ENCODE measurements at places on chromosomes 13 and 19.

DNA sequence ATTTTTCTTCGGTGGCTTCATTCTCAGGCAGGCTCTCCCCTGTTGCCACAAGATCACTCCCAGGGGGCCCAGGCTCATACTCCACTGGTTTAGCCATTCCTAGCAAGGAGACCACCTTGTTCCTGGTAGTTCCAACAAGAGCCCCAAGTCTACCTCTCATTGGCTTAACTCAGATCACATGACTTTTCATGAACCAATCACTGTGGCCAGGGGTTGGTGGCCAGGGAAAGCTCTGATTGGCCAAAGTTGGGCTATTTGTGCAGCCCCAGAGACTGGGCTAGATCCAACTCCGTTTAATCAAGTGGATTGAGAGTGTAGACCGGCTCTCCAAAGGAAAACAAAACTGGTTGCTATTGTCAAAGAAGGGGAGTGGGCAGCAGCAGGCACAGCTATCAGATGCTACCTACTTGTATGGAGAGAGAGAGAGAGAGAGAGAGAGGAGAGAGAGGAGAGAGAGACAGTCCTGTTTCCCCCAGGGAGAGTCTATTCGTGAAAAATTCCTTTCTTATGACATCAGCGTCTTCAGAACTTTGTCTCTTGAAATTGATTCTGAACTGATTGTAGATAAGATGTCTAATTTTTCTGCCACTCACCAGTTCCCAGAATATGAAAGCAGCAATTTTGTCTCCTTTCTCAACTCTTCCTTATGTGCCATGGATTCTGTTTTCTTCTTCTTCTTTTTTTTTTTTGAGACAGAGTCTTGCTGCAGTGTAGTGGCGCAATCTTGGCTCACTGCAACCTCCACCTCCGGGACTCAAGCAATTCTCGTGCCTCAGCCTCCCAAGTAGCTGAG is 5.9 kb downstream of the CEACAM19 start:
- DNase-seq: no peak

- DNase-seq: no peak
Measured at GRCh38 chr13:75492389-75492788, 10.4 kb upstream of the TBC1D4 start.

DNA sequence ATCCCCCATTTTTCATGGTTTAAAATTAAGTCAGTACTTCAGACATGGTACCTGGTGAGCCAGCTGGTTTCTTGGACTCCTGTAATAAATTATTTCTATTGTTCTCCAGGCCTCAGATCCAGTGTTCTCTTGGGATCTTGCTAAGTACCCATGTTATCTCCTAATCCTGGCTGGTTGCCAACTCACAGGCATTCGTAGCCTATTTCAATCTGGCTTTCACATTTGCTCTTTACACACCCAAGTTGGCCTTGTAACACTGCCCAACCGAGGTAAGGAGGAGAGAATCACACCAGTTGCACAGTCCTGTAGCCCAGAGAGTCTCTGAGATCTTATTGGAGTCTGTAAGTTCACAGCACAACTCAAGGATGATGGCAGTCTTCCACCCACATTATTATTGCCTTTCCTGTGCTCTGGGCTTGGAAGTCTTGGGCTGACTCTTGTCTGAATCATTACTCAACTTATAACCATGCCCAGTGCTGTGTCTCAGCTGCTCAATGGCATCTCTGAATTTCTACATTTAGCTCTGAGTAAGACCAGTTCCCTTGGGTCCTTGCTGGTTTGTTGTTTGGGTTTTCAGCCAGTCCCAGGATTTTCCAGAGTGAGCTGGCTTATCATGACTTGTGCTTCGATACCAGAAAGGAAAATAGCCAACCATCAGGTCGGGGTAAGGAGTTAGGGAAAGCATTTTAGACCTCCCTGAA is 76.6 kb upstream of the KLF12 start:
- DNase-seq: no peak

- DNase-seq: no peak
Measured at GRCh38 chr13:114145722-114146121, 13.3 kb upstream of the RASA3 start.

DNA sequence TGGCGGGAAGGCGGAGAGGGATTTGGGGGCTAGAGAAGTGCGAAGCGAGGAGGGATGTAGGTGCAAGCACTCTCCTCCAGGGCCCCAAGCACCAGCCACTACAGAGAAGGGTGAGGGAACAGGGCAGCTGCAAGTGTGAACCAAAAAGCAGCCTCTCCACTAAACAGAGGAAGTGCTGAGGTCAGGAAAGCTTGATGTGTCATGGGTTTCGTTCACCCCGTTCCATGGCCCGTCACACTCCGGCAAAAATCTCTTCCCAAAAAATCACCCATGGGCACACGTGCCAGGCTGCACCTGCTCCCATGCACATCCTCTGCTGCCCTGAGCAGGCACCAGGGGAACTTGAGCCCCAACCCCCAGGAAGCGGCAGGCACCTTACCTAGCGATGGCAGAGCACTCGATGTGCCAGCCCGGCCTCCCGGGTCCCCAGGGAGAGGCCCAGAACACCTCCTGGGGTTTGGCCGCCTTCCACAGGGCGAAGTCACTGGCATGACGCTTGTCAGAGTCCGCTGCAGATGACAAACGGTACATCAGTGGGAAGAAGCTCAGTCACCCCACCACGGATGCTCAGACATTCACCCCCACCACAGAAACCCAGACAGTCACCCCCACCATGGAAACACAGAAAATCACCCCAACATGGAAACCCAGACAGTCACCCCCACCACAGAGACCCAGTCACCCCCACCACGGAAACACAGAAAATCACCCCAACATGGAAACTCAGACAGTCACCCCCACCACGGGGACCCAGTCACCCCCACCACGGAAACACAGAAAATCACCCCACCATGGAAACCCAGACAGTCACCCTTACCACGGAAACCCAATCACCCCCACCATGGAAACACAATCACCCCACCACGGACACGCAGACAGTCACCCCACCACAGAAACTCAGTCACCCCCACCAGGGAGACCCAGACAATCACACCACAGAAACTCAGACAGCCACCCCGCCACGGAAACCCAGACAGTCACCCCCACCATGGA is 29.0 kb downstream of the CARS2 start:
- no peak for DNase-seq

- DNase-seq: no peak
Measured at GRCh38 chr13:40127476-40127875, 472.0 kb downstream of the COG6 start.

- no peak for DNase-seq
Measured at GRCh38 chr19:32311371-32311770, 34.0 kb upstream of the ZNF507 start.

DNA sequence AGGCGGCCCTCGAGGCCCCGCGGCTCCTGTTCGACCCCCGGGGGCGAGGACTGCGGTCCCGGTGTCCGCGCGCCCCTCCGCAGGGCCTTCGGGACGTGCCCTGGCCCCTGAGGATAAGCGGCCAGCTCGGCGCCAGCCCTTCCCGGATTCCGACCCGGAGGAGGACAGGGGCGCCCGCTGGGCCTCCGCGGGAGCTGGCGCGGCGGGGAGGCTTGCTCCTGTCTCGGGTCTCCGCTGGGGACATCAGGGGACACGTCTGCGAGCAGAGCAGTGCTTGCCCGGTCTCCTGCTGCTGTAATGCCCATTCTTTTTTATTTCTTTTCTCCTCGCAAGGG is 829 bp downstream of the B3GLCT start:
- peak; percentile 66 for DNase-seq

GRCh38 chr13:51713807-51714206 is 90.2 kb downstream of the DHRS12 start:
- DNase-seq: no peak

- no peak for DNase-seq
Measured at GRCh38 chr13:74641586-74641985, 507.4 kb upstream of the KLF12 start.

- no peak for DNase-seq
Measured at GRCh38 chr19:28394725-28395124, 818.2 kb downstream of the UQCRFS1 start.

GRCh38 chr13:44273991-44274770 is 99.4 kb upstream of the SERP2 start:
- DNase-seq: no peak

DNA sequence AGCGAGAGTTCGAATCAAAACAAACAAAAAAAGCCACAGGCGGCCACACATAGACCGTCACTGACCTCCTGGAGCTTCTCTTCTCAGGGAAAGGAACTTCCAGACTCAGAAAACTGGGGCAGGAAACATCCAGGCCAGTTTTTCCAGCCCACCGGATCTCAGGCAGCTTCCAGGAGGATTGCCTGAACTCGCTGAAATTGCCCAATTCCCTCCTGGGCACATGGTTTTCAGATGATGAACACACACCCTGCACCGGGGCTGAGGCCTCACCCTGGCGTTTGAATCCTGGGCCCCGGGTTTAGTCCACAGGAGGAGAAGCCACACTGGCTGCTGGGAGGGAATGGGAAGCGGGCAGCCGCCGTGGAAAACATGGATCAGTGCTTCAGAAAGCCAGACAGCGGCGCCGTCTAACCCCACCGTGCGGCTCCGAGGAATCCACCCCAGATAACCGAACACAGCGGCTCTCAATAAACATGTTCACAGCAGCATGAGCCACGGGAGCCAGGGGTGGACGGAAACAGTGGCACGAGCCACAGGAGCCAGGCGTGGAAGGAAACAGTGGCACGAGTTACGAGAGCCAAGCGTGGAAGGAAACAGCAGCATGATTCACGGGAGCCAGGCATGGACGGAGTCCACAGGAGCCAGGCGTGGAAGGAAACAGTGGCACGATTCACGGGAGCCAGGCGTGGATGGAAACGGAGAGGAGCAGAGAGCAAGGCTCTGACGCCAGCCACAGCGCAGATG is 18.2 kb upstream of the PTBP1 start:
- peak; percentile 74 for DNase-seq

- no peak for DNase-seq
Measured at GRCh38 chr19:38145623-38146022, 78.4 kb downstream of the DPF1 start.

- DNase-seq: no peak
Measured at GRCh38 chr19:7196763-7197118, 97.5 kb downstream of the INSR start.

DNA sequence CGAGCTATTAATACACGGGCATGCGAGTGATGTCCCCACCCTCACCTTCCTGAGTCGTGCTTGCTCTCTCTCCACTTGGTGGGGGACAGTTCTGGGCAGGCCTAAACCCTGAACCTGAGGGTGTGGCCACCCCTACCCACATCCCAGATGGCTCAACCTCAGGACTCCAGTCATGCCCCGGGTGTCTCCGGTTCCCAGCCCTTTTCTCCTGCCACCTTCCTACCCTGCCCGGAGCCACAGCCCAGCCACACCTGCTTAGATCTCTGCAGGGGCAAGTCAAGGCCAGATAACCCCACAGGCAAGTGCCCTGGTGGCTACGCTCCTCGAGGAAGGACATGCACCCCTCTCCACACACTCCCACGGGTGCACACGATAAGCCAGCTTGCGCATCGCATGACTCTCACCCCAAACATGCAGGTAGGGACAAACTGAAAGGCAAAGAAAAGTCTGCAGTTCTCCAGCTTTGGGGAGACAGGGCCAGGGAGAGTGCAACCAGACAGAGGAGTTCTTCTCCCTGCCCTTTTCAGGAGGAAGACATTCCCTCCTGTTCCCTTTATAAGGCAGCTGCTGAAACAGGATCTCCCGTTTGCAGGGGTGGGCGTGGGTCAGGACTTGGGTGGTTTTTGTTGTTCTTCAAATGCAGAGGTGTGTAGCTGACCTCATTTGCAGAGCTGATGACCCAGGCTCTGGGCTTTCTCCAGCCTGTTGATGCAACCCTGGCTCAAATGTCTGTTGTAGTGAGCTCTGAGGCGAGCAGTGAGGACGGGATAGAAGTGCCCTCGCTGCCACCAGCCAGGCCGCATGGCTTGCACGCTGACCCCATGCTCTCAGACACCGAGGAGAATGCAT is 88.6 kb downstream of the DPF1 start:
- DNase-seq: no peak

- DNase-seq: no peak
Measured at GRCh38 chr19:3006075-3006767, 22.9 kb downstream of the TLE2 start.

- no peak for DNase-seq
Measured at GRCh38 chr13:21518617-21519144, 59.6 kb upstream of the ZDHHC20 start.

DNA sequence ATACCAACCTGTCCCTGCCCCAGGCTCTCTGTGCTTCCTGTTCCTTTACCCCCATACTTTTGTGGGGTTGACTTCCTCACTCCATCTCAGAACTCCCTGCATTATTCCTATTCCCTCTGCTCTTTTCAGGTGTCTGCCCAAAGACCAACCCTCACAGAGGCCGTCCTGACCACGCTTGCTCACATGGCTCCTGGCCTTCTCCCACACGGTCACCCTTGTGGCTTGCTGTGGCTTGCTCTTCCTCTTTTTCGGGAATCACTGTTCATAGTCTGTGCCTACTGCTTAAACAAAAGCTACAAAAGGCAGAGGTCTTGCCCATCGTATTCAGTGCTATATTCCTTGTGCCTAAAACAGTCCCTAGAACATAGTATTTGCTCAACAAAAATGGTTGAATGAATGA is 25.2 kb upstream of the ARGLU1 start:
- DNase-seq: no peak

DNA sequence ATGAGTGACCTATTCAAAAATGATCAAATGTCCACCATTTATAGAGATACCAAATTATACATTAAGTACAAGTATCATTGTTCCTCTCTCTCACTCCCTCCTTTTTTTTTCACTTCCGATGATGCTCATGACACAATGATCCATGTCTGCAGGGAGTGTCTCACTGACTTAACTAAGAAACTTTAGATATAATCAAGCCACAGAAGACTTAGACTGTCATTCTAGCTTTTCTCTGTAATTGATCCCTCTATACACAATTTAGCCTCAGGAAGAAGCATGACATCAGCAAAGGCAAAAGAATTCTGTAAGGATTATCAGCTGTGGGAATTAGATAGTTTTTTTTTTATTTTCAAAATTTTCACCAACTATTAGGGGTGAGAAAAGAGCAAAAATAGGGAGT is 734.9 kb upstream of the PCDH9 start:
- DNase-seq: no peak

DNA sequence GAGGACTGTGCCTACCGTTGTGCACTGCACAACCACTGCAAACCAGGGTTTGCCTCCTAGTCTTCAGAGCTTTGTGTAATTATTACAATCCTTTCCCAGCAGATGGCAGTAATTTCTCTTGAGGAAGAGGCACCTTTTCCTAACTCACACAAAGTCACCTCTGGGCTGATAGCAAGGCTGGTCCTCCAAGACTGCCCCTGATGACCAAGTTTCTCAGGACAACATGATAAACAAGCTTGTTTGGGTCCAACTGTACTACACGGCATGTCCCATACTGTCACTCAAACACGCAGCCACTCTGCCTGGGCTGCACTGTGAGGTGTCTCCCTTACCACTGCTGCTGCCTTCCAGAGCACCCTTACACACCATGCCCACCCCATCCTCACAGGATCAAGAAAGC is 39.3 kb downstream of the RFXAP start:
- no peak for DNase-seq

Data from breast epithelium (tissue), 4 donors.